Inflammatory macrophage treated with lipopolysaccharide for 4 hours (primary cell): ENCODE measurements at places on chromosomes 7 and 10.

- no peak for DNase-seq
Observed at GRCh38 chr7:78153285-78153684, 354.7 kb downstream of the PHTF2 start.

- DNase-seq: peak; percentile 56
Observed at GRCh38 chr10:84140036-84140379, 699 bp downstream of the GHITM start.

DNA sequence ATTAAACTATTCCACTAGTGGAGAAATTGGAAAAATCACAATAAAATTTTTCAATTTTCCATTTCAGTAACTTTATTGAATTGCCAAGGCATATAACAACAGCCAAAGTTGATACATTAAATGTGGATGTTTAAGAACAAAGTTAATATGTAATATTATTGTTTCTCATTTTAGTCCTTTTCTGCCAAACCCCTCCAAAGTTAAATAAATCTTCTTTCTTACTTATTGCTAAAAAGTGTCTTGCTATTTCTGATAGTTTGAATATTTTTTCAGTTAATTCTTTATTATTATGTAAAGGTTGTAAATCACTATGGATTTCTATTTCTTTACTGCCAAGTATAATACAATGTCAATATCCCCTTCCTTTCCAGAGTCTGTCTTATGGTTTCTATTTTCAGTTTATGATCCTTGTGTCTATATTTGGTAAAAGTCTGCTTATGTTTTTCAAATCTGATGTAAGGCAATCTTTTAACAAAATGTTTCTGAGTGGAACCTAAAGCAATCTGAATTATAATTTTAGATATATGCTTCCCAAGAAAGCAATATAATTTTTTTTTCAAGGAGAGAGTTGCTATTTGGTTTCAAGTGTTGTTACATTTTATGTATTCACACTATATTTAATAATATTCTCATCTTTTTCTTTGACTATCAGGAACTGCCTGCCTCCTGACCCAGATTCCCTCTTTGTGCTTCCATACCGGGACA lies 80.3 kb upstream of the RHOBTB1 start:
- no peak for DNase-seq

DNA sequence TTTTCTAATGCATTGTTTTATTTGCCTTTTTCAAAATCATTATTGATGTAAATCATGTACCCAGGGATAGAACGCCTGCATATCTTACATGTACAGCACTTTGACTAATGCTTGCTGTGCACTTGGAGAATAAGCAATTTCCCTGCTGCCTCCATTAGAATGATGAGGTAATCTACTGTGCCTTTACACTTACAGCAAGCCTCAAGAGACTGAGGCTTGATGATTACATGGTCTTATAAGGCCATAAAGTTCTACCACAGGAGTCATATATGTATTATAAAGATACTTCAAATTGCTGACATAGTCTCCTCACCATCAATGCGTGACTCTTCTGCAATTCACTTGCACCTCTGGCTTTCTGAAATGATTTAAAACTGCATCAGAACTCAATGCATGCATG lies 328.6 kb upstream of the HGF start:
- DNase-seq: no peak

DNA sequence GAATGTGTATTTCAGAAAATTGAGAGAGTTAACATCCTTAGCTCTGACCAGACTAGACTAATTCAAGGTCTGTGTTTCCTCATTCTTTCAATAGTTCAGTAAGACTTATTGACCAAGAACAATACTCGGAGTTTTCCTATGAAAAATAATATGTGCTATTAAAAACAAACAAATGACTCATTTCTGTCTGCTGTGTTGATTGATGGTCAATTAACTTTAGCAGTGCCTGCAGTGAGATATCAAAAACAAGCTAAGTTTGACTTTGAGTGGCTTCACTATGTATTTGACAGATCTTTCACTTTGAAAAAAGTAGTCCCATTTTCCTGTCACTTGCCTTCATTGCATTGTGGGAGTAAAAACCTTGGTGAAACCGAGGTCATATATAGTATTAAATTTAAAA lies 91.0 kb downstream of the GNAT3 start:
- DNase-seq: no peak
